ENCODE measurements at places on chromosomes 3 and 15. TPM values are rescaled to one million over a fixed set of nuclear protein-coding genes. Genes with fewer than 3 reads are reported as not detected.

The CCNB2 gene
- 98.8 TPM for total RNA-seq

The GLDN gene
- 0.77 TPM for total RNA-seq

The ADAMTSL3 gene
- total RNA-seq: 1.1 TPM

The DYNC1LI1 gene
- 42.8 TPM for total RNA-seq

The RETNLB gene
- not detected for total RNA-seq

The KLHL25 gene
- total RNA-seq: 15.0 TPM

The CCNL1 gene
- 79.6 TPM for total RNA-seq

The SLC12A1 gene
- 0.39 TPM for total RNA-seq

The SERPINI2 gene
- not detected for total RNA-seq

The LYZL4 gene
- not detected for total RNA-seq

The EPM2AIP1 gene
- total RNA-seq: 8.8 TPM

The RHOV gene
- 5.0 TPM for total RNA-seq

The HEMK1 gene
- 20.9 TPM for total RNA-seq

The SCAMP5 gene
- total RNA-seq: 70.1 TPM

The ADPRH gene
- 4.1 TPM for total RNA-seq

The LRRC31 gene
- not detected for total RNA-seq

The CACNA2D3 gene
- total RNA-seq: 4.0 TPM

The ARGFX gene
- not detected for total RNA-seq

The HGD gene
- total RNA-seq: 0.44 TPM

The CFAP100 gene
- total RNA-seq: not detected

The TRPM1 gene
- 1.2 TPM for total RNA-seq

The CIB2 gene
- 45.2 TPM for total RNA-seq

The UBP1 gene
- total RNA-seq: 68.5 TPM

The RIOX2 gene
- 11.0 TPM for total RNA-seq

The C3orf49 gene
- total RNA-seq: not detected

The TBL1XR1 gene
- total RNA-seq: 139 TPM

Measured in WTC11 (cell line).